Stimulated activated CD4-positive, alpha-beta T cell treated with anti-CD3 and anti-CD28 coated beads, Interleukin-12 subunit alpha, Interleukin-12 subunit beta, amount 100 ng/mL, for 48 hours (primary cell): ENCODE measurements at places on chromosomes 16 and 17.

GRCh38 chr16:85303354-85303883 is 191.1 kb upstream of the CIBAR2 start:
- DNase-seq: peak; percentile 72

DNA sequence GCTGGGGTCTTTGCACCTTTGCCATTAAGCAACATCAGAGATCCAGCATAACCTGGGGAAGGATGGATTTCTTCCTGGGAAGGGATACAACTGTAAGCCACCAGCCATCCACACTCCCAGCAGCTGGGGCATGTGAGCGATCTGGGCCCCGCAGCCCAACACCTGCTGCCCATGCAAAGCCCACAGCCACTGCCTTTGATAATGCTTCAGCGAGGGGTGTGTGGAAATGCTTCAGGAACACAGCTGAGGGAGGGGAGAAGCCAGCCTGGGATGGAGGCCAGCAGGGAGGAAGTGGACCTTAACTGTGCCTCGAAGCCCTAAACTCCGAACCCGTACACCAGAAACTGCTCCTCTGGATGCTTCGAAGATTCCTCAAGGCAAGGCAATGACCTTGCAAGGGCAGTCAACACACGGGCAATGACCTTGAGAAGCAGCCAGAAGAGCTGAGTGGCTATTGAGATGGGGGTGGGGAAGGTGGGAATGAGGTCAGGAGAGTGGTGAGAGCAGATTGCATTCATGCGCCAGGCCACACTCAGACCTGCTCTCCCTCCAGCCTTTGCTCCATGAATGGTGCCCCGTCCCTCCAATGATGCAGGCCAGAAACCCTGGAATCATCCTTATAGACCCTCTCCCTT is 49.1 kb downstream of the KATNIP start:
- DNase-seq: no peak

- no peak for DNase-seq
Measured at GRCh38 chr17:34979650-34980352, 511 bp upstream of the LIG3 start.

- no peak for DNase-seq
Measured at GRCh38 chr17:10585529-10585928, 36.1 kb upstream of the MYH2 start.

- no peak for DNase-seq
Measured at GRCh38 chr16:69523566-69524305, 42.0 kb upstream of the NFAT5 start.

DNA sequence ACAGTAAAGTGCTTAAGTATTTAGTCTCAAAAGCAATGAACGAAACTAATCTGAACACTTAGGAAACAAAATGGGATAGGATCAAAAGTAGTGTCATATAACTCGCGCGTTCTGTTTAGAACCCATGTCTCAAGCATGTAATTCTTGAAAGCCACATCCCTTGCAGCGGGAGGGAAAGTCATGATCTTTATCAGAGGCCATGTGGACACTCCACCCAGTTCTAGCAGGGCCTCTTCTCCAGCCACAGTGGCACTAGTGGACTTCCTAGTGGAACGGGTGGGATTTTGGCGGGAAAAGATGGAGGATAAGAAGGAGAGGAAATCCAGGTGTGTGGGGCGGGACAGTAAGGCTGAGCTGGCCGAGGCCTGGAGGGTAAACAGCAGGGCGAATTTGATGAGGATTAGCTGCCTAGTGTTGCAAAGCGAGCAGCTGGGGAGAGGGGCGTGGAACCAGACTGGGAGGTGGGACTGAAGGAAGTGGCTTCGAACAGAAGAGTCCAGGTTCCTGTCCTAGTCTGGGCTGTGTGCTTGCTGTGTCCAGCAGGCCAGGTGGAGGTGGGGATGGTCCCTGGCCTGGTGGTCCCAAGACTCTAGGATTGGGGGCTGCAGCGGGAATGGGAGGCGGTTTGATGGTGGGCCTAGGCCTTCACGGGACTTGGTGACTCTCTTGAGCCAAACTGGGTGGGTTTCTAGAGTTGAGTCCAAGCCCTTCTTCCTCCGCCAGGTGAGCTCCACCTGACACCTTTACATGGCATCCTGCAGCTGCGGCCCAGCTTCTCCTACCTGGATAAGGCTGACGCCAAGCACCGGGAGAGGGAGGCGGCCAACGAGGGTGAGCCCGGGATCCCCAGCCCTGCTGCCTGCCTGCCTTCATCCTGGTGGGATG is 15.9 kb downstream of the POLR3E start:
- DNase-seq: no peak

- DNase-seq: no peak
Measured at GRCh38 chr17:80692931-80693467, 148.4 kb downstream of the RPTOR start.
